Naive thymus-derived CD8-positive, alpha-beta T cell (primary cell): ENCODE measurements at places on chromosomes 16 and 17.
A peak's percentile ranks its signal among the peaks of the same experiment; 100 is the strongest.

GRCh38 chr17:17356149-17356930 is 53.2 kb downstream of the NT5M start:
- peak; percentile 60 for DNase-seq

GRCh38 chr16:31130899-31131298 is 4.6 kb downstream of the PRSS8 start:
- no peak for DNase-seq

GRCh38 chr16:61681673-61682072 is 354.6 kb downstream of the CDH8 start:
- no peak for DNase-seq

DNA sequence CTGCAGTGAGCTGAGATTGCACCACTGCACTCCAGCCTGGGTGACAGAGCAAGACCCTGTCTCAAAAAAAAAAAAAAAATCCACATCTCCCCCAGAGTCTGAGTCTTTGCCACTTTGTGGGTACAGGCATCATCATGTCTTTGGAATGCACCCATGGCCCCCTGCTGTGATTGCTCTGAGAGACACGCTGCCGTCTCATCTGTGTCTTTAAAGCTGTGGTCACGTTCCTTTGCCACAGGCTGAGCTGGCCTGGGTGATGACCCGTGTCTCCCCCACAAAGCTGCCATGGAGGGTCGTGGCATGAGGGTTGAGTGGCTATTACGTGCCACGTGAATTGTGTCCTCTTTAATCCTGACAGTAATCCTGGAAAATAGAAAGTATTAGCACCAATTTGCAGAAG is 20.2 kb downstream of the CRISPLD2 start:
- no peak for DNase-seq

DNA sequence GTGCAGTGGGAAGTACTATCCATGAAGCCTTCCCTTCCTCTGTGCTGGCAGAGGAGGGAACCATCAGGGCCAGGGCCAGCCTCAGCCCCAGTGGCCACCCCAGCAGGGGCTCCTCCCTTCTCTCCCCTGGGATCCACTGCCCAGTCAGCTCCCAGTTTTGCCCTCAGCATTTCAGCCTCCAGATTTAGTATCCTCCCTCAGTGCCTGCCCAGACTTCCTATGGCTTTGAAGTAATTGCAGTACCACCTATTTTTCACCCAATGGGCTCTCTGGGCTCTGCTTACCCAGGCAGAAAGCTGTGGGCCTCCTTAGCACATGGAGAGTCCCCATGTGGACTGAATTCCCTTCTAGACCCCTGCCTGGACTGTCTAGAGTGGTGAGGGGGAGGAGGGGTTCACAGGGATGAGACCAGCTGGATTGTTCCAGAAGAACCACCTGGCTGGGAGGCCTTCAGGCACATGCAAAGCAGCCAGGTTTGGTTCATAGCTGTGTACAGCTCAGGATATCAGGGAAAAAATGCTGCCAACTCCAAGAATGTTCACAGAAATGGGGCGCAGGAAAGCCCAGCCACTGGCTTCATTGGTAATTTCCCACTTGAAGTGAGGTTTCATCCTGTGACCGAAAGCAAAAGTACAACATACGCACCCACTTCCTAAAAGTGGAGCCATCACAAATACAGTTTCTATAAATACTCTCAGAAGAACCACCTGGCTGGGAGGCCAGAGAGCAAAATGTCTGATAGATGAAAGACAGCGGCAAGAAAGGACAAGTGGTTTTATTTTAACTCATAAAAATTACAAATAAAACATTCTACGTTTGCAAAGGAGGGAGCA is 15.2 kb upstream of the HERPUD1 start:
- no peak for DNase-seq
